ENCODE measurements at places on chromosomes 7 and 10. TPM values are rescaled to one million over a fixed set of nuclear protein-coding genes. Genes with fewer than 3 reads are reported as not detected.

MGMT gene
- 16.0 TPM for total RNA-seq

CACNB2 gene
- total RNA-seq: 12.8 TPM

ZP3 gene
- total RNA-seq: 2.7 TPM

GRCh38 chr7:20232848-20233247 lies 15.7 kb upstream of the MACC1 start:
- no peak for DNase-seq

- DNase-seq: no peak
These were observed 17.5 kb upstream of the NOM1 start for GRCh38 chr7:156932006-156932405.
